ENCODE measurements at places on chromosomes 5 and 9.

DNA sequence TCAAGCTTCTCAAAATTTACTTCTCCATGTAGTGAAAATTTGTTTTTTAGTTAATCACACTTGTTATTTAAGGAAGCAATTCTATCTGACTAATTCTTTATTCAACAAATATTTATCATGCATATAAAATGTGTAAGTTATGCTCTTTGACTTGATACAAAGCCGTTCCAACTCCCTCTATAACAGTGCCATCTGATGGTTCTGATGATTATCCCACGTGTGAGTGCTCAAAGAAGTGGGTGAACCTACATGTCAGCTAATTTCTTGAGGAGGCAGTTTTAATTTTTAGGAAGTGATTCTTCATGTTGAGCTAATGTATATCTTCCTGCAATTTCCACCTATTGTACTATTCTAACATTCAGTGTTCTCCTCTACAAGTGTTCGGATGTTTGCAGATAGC lies 88.8 kb upstream of the BRINP1 start:
- DNase-seq, result no peak

DNA sequence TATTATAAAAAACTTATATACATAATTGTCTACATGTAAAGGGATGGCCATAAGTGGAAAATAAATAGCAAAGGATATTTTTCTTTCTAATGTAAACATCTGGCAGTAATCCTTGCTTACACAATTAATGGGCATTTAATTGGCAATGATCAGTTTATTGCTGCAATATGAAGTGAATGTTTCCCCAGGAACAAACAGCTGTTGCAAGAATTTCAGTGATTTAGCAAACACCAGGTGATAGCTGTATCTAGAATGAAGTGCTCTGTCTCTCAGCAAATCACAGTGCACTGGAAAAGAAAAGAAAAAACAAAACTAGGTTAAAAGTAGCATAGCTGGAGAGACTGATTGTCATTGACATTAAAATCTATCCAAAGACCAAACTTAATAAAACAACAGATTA lies 594.5 kb upstream of the ARRDC3 start:
- DNase-seq, result no peak

- no peak for DNase-seq
These were observed 122.3 kb upstream of the PITX1 start for GRCh38 chr5:135156337-135156714.

DNA sequence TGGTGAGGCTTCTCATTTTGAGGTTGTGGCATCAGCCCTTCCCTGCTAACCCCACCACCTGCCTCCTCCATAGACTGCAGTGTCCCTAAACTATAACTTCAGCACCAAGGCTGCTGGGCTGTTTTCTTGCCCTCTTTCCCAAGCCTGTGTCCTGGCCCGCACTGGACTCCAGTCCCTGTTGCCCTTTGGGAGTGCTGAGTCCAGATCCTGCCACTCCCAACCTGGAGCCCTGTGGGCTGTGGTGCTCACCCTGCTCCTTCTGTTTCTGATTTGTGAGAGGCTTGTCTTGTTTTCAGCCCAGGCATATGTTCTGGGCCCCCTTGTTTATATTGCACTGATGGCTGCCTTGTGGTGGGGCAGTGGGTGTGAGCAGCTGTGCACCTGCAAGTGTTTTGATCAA lies 39.7 kb upstream of the RNU6ATAC start:
- no peak for DNase-seq

DNA sequence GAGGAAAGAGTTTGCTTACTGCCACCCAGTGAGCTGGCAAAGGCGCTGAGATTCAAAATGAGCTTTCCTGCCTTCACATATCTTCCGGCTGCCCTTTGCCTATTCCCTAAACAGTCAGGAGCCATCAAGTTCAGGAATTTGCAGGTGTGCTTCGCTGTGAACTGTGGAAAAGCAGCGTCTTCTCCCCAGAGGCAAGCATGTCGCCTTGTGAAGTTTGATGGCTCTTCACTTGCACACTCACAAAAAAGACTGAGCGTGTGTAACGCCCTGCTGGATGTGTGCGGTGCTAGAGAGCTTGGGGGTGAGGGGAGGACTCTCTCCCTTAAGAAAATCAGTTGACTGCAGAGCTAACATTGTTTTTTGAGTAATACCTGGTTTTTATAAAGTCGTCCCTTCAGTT lies 288.7 kb downstream of the DOCK8 start:
- DNase-seq, result no peak

DNA sequence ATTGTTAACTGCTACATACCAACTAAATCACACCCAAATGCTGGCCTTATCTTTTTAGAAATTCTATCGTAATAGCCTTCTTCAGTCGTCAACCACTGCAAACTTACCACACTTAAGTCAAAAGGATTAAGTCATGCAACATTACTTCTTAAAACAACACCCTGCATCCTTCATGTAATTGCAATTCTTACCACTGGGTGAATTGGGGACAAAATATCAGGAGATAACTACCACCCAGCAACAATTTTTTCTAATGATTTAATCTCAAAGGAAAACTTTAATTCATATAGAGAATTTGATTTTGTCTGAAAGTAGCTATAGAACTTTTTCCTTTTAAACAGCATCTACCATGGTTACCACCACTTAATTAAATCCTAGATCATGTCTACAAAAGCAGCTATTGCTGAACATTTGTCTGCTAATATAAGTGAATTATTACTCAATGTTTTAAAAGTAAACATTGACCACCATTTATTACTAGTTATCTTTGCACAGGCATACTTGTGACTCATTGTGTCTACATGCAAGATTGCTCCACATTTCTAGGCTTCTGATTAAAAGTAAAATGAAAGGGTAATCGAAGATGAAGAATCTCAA lies 10.5 kb downstream of the MLLT3 start:
- no peak for DNase-seq

Data from stimulated activated CD4-positive, alpha-beta T cell treated with anti-CD3 and anti-CD28 coated beads, Interleukin-4, amount 100 ng/mL, for 1 hour (primary cell).